ENCODE measurements at places on chromosomes 11 and 22.

- DNase-seq, result no peak
Observed at GRCh38 chr11:33375688-33376311, 118.6 kb downstream of the HIPK3 start.

DNA sequence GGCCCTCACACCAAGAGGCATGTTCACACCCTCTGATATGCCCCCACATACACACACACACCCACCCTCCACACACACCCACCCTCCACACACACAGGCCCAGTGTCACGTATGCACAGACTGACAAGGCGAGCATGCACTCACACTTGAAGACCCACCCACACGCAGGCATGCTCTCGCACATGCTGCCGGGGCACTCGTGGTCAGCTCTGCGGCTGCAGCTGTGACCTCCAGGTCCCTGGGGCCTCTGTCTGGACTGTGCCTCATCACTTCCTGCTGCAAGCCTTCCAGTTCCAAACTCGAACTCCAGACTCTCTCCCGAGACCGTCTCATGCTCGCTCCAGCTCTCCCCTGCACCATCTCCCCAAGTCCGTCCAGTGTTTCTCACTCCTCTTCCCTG, 9.5 kb downstream of the DCHS1 start:
- DNase-seq, result peak; percentile 83

GRCh38 chr11:101100601-101101000, 29.0 kb downstream of the PGR start:
- DNase-seq, result no peak

DNA sequence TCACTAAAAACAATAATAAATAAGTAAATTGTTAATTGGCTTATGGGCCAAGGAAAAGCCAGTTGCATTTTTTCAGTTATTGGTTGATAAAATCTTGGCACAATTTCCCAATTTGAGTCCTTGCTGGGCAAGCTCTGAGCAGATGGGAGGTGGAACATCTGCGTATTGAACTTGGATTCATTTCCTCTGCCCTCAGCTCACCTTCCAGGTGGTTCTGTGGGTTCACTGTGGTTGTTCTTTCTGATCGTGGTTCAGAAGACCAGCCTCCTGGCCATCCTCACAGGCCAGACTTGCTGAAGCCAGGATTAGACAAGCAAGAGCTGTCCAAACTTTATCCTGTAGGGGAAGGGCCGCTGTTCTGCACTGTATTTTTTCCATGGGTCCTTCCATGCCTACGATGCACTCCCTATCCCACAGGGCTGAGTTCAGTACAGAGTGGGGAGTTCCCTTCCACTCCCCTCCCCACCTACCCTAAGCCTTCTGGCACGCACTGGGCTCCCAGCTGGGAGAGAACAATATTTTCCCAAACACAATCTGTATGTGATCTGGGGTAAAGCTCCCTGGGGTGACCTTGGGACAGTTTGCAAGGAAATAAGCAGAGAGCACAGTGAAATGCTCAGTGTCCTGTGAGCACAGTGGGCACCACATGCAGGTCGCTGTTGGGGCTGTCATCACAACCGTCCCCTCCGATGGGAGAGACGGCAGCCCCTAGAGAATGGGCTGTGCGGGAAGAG, 43.5 kb upstream of the TP53I11 start:
- no peak for DNase-seq

- DNase-seq, result no peak
Observed at GRCh38 chr11:135027461-135027860, 615.4 kb upstream of the B3GAT1 start.

DNA sequence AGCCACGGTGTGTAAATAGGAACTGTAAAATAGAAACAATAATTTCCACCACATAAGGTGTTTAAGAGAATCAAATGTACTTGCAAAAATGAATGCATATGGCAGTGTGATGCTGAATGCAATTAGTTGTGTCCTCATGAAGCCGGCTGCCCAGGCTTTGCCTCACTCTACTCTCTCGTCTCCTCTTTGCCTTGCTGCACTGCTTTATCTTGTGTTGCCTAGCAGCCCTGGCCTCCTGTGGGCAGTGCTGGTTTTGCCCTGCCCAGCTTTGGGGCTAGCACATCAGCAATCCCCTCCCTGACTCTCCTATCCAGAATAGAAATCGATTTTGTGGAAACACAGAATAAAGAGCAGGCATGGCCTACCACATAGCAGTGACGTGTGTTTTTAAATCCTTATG, 30.0 kb downstream of the LRRC32 start:
- no peak for DNase-seq

DNA sequence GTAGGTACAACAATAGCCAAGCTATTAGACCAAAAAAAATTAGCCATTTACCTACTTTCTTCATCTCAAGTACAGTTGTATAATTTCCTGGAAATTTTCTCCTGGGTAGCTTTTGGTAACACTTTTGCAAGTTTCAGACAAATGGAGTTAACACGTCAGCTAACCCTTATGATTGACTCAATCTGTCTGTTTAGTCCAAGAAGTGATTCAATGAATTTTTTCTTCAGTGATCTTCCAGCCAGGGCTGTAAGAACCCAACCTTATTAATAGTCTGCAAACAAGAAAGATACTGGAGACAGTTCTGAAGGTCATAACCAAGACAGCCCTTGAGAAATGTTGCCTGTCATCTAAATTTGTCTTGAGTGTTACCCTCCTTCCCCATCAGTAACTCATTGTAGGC, 30.1 kb upstream of the FIBIN start:
- DNase-seq, result no peak

DNA sequence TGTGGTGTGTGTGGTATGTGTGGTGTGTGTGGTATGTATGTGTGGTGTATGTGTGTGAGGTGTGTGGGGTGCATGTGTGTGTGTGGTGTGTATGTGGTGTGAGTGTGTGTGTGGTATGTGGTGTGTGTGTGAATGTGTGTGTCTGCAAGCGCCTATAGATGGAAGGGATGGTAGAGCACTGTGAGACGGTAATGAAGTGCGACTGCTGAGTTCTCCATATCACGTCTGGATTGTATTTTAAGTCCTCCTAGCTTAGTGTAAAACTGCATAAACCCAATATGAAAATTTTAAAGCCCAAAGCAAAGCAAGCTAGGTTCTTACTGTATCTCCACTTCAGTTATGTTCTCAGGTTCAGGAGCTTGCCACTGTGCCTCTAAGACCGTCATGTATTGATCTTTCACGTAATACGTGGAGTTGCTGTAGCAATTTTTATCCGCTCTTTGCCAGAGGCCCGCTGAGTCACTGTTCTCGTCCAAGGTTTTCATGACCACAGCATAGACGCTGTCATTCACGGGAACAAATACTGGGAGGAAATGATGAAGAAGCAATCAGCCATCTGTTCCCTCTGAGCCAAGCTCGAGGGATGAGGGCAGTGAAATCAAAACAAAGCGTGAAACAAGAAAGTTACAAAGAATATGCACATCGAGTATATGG, 5.5 kb downstream of the PLET1 start:
- DNase-seq, result no peak

DNA sequence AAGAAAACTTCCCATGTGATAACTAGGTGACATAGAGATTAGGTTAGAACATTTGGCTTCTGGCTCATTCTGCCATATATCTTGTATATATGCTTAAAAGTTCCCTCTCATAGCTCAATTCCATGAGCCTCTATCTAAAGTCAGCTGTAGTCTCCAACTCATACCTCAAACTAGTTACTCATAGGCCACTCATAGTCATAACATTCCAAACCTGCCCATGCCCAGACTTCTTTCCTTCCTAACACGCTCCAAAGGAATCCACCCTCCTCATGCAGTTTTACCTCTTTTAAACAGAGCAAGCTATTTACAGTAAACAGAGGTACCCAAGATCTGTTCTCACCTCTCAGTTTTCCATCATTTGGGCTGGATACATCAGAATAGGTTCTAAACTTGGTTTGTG, 39.4 kb downstream of the GLYATL2 start:
- DNase-seq, result no peak

DNA sequence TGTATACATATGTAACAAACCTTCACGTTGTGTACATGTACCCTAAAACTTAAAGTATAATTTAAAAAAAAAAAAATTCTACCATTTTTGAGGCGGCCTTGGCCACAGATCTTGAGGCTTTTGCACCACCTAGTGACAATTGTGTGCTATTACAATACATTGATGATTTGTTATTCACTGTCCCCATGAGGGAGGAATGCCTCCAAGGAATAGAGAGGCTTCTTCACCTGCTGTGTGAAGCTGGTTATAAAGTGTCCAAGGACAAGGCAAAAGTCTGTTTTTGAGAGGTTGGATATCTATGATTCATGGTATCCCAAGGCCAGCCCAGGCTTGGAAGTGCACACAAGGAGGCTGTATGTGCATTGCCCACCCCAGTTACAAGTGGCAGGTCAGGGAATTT, 30.7 kb downstream of the SLC22A25 start:
- no peak for DNase-seq

GRCh38 chr11:59200423-59200746, 12.3 kb downstream of the MPEG1 start:
- no peak for DNase-seq

- no peak for DNase-seq
Observed at GRCh38 chr22:37967637-37968451, 14.3 kb downstream of the POLR2F start.

GRCh38 chr22:42964994-42965699, 49.8 kb downstream of the PACSIN2 start:
- no peak for DNase-seq

DNA sequence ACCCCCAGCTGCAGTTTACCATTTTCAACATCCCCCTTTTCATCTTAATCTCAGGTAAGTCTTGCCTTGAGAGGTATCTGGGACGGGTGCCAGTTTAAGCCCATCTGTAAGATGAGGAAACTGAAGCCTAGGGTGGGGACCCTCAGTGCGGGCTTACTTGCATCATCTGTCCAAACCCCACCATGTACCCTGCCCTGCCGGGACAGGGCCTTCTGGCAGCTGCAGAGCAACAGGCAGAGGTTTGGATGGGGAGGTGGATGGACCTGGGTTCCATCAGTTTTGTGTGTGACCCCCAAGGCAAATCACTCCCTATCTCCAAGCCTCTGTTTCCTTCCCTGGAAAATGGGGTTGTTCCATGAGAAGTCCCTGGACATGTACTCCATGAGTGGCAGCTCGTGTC, 67.5 kb downstream of the MN1 start:
- DNase-seq, result no peak

- no peak for DNase-seq
Observed at GRCh38 chr11:115676768-115677167, 172.6 kb upstream of the CADM1 start.

- DNase-seq, result no peak
Observed at GRCh38 chr22:35697142-35697541, 20.5 kb upstream of the APOL5 start.

- DNase-seq, result no peak
Observed at GRCh38 chr11:70908223-70908622, 344.2 kb downstream of the SHANK2 start.

DNA sequence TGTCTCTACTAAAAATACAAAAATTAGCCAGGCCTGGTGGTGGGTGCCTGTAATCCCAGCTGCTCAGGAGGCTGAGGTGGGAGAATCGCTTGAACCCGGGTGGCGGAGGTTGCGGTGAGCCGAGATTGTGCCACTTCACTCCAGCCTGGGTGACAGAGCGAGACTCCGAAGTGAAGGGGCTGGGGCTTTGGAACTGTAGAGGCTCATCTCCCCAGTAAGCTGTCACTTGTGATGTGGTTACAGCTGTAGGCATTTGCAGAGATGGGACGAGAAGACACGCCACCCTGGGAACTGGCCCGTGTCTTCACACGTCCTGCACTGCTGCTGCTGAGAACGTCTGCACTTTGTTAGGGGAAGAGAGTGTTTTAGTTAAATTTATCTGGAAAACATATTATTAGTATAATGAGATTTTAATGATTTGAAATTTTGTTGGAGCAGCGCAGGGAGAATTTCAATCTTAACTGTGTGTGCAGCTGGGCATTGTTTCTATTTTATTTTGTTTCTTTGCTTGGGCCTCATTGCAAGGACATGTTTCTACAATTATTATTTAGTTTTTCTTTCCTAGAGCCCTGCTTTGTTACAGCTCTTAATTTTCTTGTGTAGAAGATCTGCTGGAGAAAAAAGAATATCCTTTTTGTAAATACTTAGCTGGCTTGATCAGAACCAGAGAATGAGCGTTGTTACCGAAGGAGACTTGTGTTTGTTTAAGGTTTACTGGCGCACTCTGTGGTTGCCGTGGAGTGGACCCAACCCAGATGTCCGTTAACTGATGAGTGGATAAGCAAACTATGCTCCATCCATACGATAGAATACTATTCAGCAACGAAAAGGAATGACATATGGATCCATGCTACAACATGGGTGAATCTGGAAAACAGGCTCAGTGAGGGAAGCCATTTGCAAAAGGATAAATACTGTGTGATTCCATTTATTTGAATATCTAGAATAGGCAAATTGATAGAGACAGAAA, 18.4 kb downstream of the PARVB start:
- no peak for DNase-seq

- DNase-seq, result peak; percentile 78
Observed at GRCh38 chr11:120832481-120833238, 191.2 kb upstream of the TBCEL start.

DNA sequence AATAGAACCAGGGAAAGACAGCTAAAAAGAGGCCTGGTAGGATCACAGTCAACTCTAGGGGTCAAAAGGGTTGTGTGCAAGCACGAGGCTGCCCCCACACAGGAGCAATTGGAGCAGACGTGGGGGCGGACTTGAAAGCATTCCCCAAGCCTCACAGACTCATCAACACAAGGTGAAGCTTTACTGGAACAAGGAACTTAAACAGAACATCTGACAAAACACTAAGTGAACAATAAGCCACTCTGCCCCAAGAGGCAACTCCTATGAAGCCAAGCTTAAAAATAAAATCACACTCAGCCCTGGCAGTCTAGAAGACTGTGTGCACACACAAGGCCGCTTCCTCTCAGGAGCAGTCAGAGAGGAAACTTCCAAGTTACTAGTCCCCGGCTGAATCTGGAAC, 32.2 kb upstream of the TEAD1 start:
- DNase-seq, result peak; percentile 27

DNA sequence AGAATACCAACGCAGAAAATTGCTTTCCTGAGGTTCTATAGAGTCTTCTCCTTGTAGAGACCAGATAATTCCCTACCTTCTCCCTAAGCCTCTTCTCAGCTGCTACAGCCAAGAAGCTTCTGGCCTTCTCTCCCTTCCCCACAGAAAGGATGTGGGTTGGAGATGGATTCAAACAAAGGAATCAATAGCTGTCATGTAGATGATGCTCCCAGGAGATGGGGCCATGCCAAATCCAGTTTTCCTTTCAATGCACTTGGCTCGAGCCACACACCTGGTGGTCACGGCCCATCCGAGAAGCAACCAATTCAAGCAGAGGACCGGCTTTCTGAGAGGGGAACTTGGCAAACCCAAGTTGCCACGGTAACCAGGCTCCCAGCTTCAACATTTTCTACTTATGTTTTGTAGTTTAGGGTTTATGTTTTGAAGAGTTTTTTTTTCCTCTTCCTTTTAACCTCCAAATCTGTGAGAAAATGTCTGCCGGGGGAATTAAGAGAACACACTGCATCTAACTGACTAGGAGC, 31.3 kb upstream of the OPCML start:
- no peak for DNase-seq

Measured in left hindlimb (tissue), 1 donor.